ENCODE measurements at places on chromosomes 16 and 17.

GRCh38 chr16:76194616-76195015, 82.6 kb upstream of the CNTNAP4 start:
- no peak for DNase-seq

DNA sequence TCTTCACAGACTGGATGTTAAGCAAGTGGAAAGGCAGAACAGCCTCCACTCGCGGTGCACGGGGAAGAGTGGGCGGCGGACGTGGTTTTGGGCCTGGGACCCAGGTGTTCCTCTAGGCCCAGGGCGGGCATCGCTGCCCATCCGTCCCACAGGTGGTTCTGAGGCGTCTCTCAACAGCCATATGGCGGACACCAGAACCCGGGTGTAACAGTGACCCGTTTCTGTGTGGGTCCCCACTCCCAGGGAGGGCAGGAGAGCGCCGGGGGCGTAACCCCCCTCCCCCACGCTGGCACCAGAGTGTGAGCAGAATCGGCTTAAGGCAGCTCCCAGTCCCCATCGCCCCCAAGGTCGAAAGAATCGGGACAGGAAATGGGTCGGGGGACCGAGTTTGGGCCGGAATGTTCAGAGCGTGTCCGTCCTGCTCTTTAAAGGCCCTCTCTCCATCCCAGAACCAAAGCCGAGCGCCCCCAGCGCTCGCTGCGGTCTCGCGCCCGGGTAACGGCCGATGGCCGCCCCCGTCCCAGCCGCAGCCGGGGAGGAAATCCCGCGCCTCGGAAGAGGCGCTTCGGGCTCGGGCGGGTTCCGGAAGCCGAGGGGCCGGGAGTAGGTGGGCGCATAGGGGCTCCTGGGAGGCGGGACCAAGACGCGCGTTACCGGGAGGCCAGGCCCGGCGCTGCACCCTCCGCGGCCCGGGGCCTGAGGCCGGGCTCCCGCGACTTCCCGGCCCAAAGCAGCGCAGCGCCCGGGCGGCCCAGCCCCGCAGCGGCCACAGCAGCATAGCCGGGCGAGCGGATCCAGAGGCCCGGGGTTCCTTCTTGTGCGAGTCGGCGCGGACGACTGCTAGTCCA, at the start of gene TK2:
Gene TK2, minus strand, starts transcription at position 839 of the 848 bp plus-strand sequence. Its CDS starts 61 bp downstream, at position 778.
- peak; percentile 74 for DNase-seq

GRCh38 chr16:85677383-85677967, 11.3 kb downstream of the GINS2 start:
- no peak for DNase-seq

GRCh38 chr16:27426423-27427408, 24.7 kb downstream of the IL21R start:
- DNase-seq, result peak; percentile 71

DNA sequence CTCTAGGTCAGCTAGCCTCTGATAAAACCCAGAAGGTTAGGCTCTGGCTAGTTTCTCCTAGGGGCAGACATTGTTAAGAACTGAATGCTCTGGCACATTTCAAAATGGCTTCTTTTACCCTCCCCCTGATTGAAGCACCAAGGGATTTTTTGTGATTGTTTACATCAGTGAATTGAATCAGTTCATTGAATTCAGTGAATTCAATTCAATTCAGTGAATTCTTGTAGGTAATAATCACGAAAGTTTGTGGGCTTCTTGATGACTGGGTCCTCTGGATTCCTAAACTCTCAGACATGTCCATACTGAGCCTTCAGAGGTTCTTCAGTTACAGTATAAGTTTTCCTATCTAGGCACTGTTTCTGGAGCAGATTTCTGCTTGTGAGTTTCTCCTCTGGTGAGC, 135.2 kb upstream of the ELAC2 start:
- no peak for DNase-seq
